Activated T-cell treated with anti-CD3 and anti-CD28 coated beads for 24 hours (primary cell): ENCODE measurements at places on chromosomes 5 and 9.
A peak's percentile ranks its signal among the peaks of the same experiment; 100 is the strongest.

DNA sequence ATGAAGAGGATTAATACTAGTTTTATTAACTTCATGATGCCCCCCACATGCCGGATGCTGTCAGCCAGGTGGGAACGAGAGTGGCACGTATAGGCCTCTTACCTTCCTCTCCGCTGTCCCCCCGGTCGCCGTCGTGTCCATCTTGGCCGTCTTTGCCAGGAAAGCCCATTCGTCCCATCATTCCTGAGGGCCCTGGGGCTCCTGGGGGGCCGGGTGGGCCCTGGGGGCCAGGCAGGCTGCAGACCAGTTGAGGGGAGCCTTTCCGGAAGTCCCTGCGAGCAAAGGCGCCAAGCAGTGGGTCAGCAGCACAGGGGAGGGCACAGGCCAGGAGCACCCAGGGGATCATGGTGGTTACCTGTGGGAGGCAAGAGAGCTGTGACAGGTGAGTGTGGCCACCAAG is 15.8 kb downstream of the C1QTNF2 start:
- DNase-seq, result no peak

- DNase-seq, result no peak
Measured at GRCh38 chr5:102596951-102597350, 98.2 kb upstream of the SLCO6A1 start.

- DNase-seq, result no peak
Measured at GRCh38 chr5:4628645-4629385, 511.3 kb upstream of the ADAMTS16 start.

GRCh38 chr5:149358294-149358651 is 427 bp downstream of the PCYOX1L start:
- no peak for DNase-seq

DNA sequence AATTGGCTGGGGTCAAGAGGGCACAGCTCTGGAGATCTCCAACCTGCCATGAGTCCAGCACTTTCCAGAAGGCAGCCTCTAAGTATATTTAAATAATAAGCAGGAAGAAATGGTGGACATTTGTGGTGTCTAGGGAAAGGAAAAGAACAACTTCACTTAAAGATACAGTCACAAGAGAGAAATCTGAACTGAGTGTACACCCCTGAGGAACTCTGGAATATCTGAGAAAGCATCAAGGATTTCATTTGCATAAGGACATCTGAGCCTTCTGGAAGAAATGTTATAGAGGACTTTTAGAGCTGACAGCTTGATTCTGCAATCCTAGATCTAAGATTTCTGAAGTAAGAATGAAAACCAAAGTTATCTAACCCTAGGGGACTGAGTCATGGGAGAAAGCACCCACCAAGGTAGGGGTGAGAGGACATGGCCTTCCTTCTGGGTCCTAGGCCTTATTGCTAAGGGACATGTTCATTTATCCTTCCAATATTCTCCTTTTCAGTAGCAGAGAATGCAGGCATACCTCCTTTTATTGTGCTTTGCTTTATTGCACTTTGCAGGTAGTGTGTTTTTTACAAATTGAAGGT is 253.4 kb upstream of the SLC24A2 start:
- DNase-seq, result no peak

DNA sequence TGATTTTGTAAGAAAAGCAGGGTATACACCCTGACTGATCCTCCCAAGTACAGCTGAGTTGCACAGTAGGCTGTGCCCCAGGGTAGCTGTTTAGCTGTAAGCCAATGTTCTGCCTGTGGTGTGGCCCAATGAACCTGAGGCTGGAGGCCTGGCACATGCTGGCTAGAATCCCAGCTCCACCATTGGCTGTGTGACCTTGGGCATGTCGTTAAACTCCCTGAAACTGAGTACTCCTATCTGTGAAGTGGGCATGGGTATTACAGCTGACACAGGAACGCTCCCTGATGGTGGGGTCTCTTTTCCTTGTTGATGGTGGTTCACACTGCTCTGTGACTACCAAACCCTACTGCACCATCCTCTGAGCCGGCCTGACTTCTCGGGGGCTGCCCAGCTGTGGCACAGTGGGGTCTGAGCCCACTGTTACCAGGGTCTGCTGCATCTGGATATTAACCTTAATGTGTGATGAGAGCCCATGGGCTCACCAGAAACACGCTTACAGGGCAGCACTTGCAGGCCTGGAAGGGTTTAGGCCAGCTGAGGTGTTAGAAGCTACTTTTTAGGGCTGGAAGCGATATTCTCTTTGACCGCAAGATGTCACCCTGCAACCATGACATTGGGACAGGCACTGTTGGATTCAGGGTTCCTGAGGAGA is 7.0 kb upstream of the GADD45G start:
- DNase-seq, result peak; percentile 42

DNA sequence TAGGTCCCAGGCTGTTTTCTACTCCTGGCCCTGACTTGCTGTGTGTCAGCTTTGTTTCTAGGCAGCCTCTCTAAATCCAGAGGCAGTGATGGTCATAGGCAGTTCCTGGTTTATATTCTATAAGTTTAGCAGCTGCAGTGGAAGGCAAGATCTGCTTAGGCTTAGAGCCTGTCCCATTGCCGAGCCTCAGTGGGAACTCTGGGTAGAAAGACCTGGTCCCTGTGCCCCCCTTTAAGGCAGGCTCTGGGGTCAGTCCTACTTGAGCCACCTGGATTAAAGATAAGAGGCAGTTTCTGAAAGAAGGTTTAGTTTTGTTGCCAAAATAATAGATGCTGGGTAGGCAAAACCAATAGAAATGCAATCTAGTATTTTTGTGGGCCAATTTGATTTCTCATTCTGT is 13.6 kb downstream of the MCCC2 start:
- no peak for DNase-seq

DNA sequence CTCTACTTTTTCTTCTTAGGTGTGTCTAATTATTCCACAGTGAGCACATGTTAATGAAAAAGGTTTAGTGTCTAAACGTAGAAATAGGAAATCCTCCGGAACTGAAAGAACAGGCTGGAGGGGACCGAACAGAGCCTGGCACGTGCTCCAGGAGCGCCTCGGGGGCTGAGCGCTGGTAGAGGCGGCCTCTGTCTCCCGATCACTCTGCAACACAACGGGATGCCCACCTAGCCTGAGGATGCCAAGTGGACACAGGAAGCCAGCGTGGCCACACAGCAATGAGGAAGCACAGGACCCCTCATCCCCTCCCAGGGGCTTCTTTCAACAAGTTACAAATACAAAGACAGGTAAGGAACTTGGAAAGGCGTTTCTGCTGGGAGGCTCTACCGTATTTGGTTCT is 19.4 kb downstream of the TRIM7 start:
- no peak for DNase-seq

DNA sequence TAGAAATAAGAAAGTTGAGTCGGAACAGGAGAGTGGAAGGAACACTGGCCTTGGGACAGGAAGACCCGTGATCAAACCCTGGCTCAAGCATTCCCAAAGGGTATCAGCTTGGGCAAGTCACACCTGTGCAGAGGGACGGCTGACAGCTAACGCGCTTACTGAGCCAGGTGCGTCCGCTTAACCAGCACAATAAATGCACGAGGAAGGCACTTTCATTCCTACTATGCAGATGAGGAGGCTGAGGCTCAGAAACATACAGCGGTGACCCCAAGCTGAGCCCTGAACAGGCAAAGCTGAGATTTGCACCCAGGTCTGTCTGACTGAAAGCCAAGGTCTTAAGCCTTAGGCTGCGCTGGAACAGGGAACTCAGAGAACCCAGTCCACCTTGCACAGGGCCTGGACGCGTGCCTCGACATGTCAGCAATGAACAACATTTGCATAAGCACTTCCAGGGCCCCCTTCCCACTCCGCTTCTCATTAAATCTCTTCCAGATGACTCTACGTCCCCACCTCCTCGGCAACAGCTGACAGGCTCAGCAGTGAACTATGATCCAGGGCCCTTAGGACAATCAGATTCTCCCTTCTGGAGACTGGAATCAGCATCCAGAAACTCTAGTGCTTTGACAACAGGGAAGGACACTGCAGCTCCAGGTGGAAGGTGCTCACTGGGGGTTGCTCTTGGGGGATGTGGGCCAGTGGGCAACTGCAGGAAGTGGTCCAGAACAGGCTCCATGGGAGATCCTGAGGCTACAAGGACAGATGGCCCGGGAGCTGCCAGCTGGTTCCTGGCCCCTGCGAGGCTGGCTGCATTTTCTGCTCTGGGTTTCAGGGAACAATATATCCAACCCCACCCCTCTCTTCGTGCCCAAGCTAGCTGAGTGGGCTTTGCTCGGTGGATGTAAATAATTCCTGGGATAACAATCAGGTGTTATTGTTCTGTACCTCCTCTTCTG is 35.2 kb downstream of the SH3PXD2B start:
- no peak for DNase-seq

GRCh38 chr5:170247363-170247762 is 14.6 kb downstream of the C5orf58 start:
- DNase-seq, result no peak

GRCh38 chr5:137594717-137595116 is 95.6 kb upstream of the SPOCK1 start:
- no peak for DNase-seq

- no peak for DNase-seq
Measured at GRCh38 chr9:130743656-130744055, 50.1 kb downstream of the EXOSC2 start.

DNA sequence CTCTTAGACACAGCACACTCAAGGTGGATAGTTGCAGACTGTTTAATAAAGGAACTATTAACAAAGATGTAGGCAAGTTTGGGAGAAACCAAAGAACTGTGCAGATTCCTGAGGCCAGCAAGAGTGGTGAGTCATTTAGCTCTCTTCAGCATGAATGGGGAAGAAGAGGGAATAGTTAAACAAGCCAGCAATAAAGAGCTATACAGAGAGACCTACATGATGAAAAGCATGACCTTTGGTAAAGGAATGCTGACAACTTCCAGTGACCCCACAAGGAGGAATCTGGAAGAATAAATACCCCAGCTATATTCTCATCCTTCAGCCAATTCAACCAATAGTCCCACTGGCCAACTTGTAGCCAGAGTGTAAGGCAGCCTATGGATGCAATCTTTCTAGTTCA is 706.0 kb upstream of the GRAMD2B start:
- no peak for DNase-seq

DNA sequence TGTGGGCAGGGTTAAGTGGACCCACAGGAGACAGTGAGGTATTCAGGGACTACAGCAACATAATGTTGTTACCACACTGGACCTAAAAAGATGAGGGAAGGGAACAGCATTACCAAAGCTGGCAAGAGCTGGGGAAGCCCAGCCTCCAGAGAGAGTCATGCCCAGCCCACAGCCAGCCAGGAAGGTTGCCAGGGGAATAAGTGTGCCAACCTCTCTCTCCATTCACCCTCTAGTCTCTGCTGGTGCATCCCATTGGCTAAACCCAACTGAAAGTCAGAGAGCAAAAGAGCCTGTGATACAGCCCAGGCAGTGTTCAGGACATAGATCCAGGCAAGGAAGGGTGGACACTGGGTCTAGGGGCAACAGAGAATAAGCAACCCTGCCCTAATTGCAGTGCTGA is 35.8 kb upstream of the AFAP1L1 start:
- no peak for DNase-seq

DNA sequence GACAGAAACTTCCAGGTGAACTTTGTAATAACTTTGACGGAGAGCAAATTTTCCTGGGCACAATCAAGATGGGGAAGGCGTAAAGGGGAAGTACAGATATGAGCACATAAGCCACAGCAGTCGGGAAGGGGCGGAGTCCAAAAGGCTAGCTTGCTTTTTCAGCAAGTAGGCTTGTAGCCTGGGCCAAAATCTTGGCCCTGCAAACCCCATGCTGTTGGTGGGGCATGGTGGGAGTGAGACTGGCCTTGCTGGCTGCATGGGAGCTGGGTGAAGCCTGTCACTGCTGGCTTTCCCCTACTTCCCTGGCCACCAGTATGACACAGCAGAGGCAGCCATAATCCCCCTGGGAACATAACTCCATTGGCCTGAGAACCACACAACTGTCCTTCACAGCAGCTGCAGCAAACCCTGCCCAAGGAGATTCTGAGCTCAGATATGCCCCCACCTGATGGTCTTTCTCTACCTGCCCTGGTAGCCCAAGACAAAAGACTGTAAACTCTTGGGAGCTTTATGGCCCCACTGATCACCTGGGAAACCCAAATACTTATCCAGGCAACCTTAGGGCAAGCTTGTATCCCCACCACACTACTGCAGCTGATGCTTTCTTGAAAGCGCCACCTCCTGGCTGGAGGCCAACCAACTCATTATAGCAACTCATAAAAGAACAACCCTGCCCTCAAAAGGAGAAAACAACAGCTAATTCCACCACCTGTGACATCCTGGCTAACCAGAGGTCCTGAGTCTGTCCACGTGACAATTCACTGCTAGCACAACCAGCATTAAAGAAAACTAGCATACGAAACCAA is 24.0 kb downstream of the DCTN4 start:
- DNase-seq, result no peak

- DNase-seq, result no peak
Measured at GRCh38 chr9:76379494-76379893, 14.7 kb downstream of the RFK start.

- no peak for DNase-seq
Measured at GRCh38 chr9:113125386-113126035, 25.3 kb upstream of the SLC31A2 start.

- DNase-seq, result no peak
Measured at GRCh38 chr5:68862560-68862959, 231.3 kb upstream of the SLC30A5 start.

DNA sequence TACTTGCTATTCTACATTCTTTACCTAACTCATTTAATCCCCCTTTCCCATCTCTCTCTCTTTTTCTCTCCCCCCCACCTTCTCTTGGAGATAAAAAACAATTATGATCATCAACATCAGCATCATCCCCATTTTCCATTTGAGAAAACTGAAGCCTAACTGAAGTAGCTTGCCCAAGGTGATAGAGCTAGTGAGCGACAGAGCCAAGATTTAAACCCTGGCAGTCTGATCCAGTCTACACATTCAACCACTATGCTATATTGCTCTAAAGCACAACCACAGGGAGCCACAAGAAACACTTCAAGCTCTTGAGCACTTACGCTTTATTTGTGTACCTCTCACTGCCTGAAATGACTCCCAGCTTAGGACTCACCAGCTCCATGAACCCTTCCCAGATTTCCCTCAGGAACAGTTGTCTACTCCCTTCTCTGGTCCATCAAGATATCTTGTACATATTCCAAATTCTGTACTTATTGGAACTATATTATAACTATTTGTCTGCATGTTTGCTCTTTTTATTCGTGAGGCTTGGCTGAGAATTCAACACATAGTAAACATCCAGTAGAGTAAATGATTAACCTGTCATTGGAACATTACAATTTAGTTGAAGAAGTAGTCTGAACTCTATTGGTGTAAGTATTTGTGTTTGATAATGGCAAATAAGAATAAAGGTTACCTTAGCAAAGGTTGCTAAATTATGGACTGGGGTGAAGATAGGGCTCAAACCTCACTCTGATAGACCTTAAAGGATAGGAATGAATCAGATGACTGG is 164.8 kb downstream of the EFNA5 start:
- no peak for DNase-seq

GRCh38 chr5:172944741-172945140 is 14.5 kb upstream of the RPL26L1 start:
- DNase-seq, result no peak

DNA sequence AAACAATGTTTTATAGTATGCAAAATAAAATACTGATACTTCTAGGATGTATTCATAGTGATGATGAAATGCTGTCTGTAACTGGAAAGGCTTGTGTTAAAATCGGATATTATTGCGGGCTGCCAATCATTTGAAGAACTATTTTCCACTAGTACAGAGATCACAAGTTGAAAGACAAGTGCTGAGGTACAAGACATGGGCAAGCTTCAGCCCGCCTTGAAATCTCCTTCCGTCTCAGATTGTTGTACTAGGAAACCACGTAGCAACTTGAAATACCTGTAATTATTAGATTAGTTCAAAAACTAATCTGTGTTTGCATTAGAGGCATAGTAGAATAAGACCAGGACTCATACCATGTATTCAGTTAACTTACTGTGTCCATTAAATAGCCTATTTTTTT is 218.2 kb downstream of the ARHGEF28 start:
- DNase-seq, result no peak
